Activated CD4-positive, CD25-positive, alpha-beta regulatory T cell (primary cell): ENCODE measurements at places on chromosomes 12 and 14.

DNA sequence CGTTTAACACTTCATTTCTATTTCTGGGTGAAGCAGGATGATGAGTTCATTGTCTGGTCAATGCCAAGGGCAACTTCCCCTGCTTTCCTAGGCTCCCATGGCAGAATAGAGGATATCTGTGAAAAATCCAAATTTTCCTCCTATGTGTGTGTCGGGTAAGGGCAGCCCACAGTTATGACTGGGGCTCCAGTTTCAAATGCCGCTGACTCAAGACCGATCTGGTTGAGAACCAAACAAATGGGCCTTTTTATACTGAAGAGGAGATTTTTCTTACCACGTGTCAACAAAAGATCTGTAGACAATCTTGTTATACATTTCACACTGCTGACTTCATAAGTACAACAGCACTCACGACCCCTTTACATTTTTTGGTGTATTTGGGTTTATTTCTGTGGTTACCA, 120.8 kb downstream of the CHST11 start:
- no peak for DNase-seq

GRCh38 chr12:76318773-76319594, 29.2 kb downstream of the BBS10 start:
- no peak for DNase-seq

DNA sequence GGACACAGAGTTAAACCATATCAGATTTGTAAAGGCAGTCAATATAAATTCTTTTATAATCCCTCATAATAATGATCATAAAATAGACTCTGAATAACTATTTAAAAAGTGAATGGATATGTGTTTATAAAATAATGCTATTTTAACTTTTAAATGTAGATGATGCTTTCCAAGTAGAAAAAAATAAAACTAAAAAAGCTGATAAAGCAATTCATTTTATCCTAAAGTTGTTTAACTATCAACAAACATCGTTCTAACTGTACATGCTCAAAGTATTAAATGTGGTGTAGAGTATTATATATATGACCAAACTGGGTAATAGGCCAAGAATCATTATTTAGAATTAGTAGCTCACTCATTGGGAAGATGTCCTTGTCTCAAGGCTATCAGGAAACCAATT, 248.3 kb upstream of the CLEC14A start:
- no peak for DNase-seq

- DNase-seq: no peak
These were observed 56.7 kb downstream of the RGS6 start for GRCh38 chr14:71988939-71989338.

DNA sequence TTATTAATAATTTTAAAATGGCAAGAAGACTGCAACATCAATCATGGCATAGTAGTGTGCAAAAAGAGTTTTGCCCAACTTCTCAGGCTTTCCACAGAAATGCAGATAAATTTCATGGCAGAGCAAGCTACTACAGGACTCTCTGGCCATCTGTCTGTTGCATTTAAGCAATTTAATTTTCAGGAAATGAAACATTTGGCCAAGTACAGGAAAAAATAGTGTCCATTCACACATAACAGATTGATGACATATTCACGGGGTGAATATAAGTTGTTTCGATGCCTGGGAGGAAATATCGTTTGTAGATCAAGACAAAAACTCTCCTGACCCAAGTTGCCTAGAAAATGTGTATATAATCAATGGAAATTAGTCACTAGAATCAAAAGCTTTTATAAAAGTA, 324.0 kb downstream of the PRKD1 start:
- DNase-seq: no peak

DNA sequence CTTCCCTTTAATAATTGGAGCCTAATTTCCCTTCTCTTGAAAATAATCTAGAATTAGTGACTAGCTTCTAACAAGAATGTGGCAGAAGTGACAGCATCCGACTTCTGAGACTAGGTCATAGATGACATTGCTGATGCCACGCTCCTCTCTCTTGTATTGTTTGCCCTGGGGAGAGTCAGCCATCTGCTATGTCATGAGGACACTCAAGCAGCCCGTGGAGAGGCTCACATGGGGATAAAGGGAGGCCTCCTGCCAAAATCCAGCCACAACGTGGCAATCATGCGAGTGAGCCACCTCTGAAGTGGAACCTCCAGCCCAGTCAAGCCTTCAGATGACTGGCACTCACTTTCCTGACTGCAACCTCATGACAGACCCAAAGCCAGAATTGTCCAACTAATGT, 54.2 kb upstream of the LRRK2 start:
- DNase-seq: no peak
